Pancreas (tissue), 10 donors: ENCODE measurements at places on chromosomes 11 and 22.

DNA sequence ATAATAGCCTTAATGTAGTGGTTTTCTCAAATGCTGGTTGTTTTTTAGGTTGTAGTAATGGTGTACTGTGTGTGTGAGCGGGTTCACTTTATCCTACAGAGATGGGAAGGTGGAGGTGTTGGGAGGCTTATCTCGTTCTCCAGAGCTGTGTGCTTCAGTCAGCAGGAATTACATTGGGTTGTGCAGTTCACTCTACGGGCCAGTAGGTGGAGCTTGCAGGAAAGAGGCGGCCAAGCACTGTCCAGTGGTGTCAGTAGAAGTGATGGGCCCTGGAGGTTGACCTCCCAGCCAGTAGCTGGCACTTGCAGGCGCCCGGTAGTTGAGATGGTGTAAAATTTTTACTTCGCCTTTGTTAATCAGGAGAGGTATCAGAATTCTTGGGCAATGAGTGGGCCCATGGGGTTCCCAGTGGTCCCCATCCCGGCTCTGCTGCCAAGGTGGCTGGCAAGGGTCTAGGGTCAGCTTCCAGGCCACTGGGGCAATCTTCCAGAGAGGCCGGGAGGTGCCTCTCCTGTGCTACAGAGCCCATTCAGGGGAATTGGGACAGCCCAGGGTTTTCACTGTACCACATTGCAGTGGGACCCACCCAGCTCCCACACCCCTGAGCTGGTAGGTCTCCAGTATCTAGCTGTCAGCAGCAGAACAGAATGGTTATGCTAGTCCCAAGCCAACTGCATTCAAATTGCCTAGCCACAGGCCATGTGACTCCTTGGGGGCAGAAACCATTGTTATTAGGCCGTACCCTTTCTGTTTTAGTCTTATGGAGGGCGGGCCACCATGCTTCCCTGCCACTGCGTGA lies 43.9 kb downstream of the BIRC2 start:
- no peaks in the 10 kb centered on the region for H3K4me1 ChIP-seq
- DNase-seq, result peak; percentile 57
- no peak overlapping the region for H3K27ac ChIP-seq
- H3K4me3 ChIP-seq, result no peak overlapping the region
- H3K36me3 ChIP-seq, result no peaks in the 10 kb centered on the region

DNA sequence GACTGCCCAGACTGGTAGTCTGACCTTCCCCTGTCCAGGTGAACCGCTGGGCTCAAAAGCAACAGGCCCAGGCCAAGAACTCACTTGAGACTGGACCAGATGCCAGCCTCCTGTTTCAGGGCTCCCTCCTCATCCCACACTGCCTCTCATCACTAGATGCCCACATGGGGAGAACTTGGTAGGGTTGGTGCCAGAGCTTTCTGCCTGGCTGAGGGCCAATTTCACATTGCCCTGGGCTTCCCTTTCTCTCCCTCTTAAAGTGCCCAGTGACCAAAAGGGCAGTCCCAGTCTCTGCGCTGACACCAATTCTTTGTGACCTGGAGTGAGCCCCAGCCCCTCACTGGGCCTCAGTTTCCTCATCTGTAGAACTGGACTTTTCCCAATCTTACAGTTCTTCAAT lies 41.7 kb downstream of the C11orf58 start:
- H3K4me1 ChIP-seq, result no peaks in the 10 kb centered on the region
- no peak for DNase-seq
- H3K4me3 ChIP-seq, result no peak overlapping the region
- no peaks in the 10 kb centered on the region for H3K36me3 ChIP-seq
- H3K27me3 ChIP-seq, result no peaks in the 10 kb centered on the region

DNA sequence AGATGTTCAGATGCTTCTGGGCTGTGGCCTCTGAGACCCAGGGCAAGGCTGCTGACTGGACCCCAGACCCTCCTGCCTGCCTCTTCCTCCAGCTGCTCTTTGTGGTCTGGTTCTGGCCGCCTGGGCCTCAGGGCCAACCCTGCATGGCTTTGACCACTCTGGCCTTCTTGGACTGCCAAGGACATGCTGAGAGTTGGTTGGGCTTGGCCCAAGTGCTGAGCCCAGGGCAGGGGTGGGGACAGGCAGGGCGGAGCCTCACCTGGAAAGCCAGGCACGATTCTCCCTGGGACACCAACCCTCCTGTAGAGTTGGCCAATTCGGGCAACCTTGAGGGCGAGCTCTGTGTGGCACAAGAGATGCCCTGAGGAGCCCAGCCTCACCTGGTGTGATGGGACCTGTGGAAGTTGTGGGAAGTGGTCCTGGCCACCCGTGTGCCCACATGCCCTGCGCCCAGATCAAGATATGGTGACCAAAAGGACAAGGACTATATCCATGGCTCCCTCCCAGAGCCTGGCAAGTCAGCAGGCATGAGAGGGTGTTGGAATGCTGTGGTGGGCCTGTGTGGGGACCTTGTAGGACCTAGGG lies 11.6 kb downstream of the TANGO2 start:
- peaks cover 15% of the 10 kb centered on the region for H3K4me1 ChIP-seq
- H3K27ac ChIP-seq, result no peak overlapping the region
- peak; percentile 60 for DNase-seq
- no peaks in the 10 kb centered on the region for H3K27me3 ChIP-seq

DNA sequence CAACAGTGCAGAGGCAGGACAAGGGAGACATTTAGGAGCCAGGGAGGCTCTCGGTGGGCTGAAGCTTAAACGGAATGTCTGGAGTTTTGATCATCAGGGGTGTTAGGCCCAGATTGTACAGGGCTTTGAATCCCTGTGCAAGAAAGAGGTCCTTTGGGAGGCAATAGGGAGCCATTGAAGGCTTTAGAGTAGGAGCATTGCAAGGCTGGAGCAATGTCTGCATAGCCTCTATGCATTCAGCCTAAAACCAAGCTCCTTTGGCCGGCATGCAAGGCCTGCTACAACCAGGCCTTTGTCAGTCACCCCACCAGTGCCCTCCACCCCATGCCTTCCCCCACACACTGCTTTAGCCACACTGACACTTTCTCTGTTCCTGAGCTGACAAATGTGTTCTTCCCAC lies 47.4 kb upstream of the FGF3 start:
- H3K36me3 ChIP-seq, result no peaks in the 10 kb centered on the region
- no peak overlapping the region for H3K27ac ChIP-seq
- no peaks in the 10 kb centered on the region for H3K27me3 ChIP-seq
- no peak overlapping the region for H3K4me3 ChIP-seq
- no peak for DNase-seq
- H3K4me1 ChIP-seq, result no peaks in the 10 kb centered on the region

DNA sequence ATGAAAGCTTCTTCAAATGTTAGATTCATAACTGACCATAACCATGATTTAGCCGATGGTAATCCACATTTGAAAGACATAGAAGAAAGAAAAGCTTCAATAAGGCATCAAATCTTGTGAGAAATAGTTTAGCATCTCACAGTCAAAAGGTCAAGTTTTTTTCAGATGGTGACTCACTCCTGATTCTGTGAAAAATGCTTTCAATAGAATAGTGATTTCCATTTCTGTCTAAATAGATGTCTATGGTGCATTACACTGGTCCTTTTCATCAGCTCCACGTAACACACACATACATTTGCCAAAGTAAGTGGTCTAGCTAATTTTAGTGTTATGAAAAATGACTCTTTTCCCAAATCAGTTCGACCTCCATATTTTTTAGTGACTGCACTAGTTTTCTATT lies 139.2 kb downstream of the LRRC4C start:
- no peaks in the 10 kb centered on the region for H3K4me1 ChIP-seq
- no peaks in the 10 kb centered on the region for H3K27me3 ChIP-seq
- H3K36me3 ChIP-seq, result no peaks in the 10 kb centered on the region
- H3K4me3 ChIP-seq, result no peak overlapping the region
- DNase-seq, result no peak
- no peak overlapping the region for H3K27ac ChIP-seq

DNA sequence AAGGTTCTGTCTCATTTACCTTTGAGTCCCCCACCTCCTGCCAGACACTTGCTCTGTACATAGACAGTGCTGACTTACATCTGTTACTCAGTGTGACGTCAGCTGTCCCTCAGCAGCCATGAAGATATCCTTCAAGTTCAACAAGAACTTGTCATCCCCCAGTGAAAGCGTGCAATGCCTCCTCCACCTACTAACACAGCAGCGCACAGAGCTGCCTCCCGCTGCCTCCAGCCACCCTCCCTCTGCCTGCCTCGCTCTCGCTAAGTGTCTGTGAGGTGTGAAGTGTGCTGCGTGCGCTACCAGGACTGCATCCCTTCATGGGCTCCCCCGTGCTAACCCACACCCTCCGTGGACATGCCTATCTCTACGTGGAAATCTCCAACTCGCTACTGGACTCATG lies 621.4 kb downstream of the BRD1 start:
- no peak for DNase-seq
- no peak overlapping the region for H3K4me3 ChIP-seq
- no peak overlapping the region for H3K27ac ChIP-seq
- H3K27me3 ChIP-seq, result no peaks in the 10 kb centered on the region

GRCh38 chr11:19577976-19578619 lies 134.5 kb upstream of the NAV2 start:
- H3K36me3 ChIP-seq, result no peaks in the 10 kb centered on the region
- H3K4me1 ChIP-seq, result no peaks in the 10 kb centered on the region
- H3K27ac ChIP-seq, result no peak overlapping the region

DNA sequence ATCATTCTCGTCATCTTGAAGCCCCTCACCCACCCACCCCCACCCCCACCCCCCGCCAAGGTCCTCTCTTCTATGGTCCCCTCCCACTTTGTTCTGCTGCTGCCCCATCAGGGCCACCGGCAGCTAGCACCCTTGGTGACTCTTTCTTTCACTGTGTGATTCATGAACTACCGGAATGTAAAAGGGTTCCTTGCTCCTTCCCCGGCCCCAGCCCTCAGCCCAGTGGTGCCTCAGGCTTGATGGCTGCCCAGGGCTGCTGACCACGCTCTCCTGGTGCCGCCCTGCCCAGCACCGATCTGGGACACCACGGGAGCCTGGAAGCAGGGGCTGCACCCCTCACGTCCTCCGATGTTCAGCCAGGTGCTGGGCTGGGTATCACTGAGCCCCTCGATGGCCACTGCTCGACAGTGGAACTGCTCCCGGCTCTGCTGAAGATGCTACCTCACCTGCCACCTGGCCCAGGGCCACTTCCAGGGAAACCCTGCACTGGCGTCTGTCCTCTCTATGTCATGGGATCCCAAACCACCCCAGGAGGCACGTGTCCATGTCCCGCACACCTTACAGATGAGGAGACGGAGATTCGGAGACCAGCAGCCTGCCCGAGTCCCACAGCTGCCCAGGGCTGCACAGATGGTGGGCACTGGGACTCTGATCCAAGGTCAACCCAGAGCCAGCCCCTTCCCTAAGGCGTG lies 39.7 kb downstream of the IGLL5 start:
- H3K27me3 ChIP-seq, result no peaks in the 10 kb centered on the region
- no peak overlapping the region for H3K4me3 ChIP-seq
- H3K36me3 ChIP-seq, result no peaks in the 10 kb centered on the region
- H3K27ac ChIP-seq, result no peak overlapping the region
- H3K4me1 ChIP-seq, result no peaks in the 10 kb centered on the region

GRCh38 chr22:32444068-32444467 lies 20.2 kb downstream of the BPIFC start:
- no peaks in the 10 kb centered on the region for H3K27me3 ChIP-seq
- no peak for DNase-seq
- H3K4me3 ChIP-seq, result no peak overlapping the region
- no peak overlapping the region for H3K27ac ChIP-seq

DNA sequence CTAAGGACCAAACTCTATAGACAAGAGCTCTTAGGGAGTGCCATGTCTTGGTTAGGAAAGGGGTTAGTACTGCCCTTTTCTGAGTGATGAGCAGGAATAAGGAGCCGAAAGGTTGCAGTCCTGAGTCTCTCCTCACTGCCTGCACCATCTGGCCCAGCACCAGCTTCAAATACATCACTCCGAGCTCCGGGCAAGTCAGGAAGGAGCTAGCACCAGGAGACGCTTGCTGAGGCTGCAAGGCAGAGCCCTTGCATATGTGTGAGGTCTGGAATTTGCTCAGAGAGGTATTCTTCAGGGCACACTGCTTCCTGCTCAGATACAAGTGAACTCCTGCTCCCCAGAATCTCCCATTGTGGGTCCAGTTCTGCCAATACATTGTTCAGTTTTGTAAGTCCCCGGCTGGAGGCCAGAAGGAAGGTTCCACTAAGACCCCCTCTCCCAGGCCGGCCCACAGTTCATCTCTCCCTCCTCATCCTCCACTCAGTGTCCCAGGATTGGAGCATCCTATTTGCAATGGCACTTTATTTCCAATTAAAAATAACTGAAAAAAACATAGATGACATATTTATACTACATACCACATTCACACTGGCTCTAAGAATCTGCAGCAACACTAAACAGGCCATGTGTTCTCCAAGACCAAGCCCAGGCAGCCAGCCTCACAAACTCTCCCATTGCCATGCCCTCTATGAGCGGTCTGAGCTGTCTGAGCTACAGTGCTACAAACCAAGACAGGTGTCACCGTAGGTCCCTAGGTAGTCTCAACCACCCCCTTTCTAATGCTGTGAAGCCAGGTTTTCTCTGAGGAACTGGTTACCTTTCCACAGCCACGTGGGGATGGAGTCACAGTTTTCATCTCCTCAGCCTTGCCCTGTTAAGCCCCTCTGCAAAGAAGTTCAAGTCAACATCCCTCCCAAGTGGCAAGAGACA lies 55.1 kb upstream of the SPATA19 start:
- no peak overlapping the region for H3K4me3 ChIP-seq
- H3K36me3 ChIP-seq, result no peaks in the 10 kb centered on the region
- no peak overlapping the region for H3K27ac ChIP-seq

DNA sequence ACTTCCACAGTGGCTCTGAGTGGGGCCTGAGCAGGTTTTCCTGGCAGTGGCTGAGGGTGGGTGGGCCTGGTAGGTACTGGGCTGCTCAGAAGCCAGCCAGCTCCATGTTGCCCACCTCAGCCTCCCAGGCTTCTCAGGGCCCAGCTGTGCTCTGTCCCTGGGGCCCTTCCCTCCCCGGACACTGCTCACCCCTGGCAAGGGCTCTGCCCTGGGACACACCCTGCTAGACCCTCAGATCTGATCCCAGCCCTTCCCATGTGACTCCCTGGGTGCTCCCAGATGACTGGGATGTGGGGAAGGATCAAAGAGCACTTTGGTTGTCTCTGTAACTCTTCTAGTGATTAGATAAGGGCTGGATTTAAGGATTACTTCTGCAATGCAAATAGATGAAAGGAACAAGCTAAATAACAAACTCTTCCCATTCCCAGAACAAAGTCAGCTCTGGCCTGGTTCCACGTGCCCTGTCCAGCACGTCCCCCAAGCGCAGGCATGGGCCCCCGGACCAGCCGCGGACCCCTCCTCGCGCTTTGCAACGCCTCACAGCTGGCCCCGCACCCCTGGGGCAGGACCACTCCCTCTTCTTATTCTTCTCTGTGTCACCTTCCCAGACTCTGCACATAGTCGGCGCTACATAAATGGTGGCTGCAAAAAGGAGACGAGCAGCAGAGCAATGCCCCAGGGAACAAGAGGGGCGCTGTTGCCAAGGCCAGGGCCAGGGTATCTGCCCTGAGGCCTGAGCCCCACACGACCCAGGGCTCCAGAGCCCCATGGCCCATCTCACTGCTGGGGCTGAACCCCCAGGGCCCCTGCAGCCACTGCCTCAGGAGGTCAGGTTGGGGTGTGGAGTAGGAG lies 5.7 kb upstream of the KRTAP5-6 start:
- DNase-seq, result no peak
- no peak overlapping the region for H3K4me3 ChIP-seq
- H3K36me3 ChIP-seq, result no peaks in the 10 kb centered on the region
- H3K27ac ChIP-seq, result no peak overlapping the region
